ENCODE measurements at places on chromosomes 16 and 17.

DNA sequence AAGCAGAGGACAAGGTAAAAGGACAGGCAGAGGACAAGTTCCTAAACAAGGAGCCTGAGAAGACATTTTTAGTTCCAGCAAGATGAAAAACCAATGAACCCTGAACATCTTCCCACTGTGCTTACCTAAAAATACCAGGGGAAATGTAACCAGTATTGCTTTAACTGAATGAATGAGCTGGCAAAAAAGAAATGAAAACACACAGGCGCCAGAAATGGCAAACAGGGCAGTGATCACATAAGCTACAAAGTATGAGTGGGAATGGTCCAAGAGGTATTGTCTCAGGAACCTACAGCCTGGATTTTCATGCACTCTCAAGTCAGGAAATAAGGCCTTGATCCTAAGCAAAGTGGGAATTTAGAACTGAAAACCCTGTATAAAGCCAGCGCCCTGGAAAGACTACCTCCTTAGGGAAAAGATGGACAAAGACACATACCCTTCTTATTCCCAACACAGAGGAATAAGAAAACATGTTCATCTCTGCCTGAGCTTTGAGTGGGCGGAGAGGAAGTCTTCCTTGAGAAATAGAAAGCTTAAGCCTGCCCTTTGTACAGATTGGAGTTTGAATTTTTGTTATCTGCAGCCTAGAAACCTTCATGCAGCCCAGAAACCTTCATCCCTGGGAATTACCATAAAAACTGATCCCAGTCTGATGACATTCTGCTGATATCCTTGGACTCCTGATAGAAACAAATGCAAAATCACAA is 2.1 kb downstream of the CMTM2 start:
- DNase-seq = peak; percentile 78

DNA sequence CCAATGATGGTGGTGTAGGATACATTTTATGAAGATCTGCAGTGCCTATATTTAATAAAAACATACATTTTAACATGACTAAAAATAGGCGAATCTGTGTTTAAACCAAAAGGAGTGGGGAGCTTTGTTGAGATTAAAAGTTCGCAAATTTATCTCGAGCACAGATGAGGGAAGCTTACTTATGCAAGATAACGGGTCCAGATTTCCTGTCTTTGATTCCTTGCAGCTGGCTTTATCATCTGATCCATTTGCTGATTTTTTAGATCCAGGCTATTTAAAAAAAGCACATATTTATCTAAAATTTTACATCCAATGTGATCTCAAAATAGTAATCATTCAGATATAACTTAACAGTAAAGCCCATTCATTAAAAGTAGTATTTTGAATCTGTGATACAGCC is 57.0 kb upstream of the INTS2 start:
- DNase-seq = no peak

- DNase-seq = peak; percentile 80
These were observed 11.4 kb downstream of the DYNC1LI2 start for GRCh38 chr16:66740010-66740409.

- DNase-seq = no peak
These were observed 45.9 kb upstream of the DOC2B start for GRCh38 chr17:227078-227945.

GRCh38 chr16:57563487-57563750 is 21.0 kb downstream of the ADGRG5 start:
- no peak for DNase-seq

- DNase-seq = peak; percentile 42
These were observed 166.9 kb downstream of the SEC14L1 start for GRCh38 chr17:77307479-77308198.

GRCh38 chr17:28948873-28949184 is 2.5 kb downstream of the PHF12 start:
- no peak for DNase-seq

DNA sequence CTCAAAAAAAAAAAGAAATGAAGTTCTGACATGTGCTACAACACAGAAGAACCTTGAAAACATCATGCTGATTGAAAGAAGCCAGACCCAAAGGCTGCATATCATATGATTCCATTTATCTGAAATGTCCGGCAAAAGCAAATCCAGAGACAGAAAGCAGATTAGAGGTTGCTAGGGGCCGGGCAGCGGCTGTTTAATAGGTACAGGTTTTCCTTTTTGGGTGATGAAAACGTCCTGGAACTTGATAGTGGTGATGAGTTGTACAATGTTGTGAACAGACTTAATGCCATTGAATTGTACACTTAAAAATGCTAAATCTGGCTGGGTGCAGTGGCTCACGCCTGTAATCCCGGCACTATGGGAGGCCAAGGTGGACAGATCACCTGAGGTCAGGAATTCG is 166.5 kb downstream of the NTN1 start:
- no peak for DNase-seq

- peak; percentile 85 for DNase-seq
These were observed 946 bp downstream of the OSGIN1 start for GRCh38 chr16:83953796-83954576.

All from osteoblast (primary cell).